ENCODE measurements at places on chromosomes 1 and 21.
A peak's percentile ranks its signal among the peaks of the same experiment; 100 is the strongest.

DNA sequence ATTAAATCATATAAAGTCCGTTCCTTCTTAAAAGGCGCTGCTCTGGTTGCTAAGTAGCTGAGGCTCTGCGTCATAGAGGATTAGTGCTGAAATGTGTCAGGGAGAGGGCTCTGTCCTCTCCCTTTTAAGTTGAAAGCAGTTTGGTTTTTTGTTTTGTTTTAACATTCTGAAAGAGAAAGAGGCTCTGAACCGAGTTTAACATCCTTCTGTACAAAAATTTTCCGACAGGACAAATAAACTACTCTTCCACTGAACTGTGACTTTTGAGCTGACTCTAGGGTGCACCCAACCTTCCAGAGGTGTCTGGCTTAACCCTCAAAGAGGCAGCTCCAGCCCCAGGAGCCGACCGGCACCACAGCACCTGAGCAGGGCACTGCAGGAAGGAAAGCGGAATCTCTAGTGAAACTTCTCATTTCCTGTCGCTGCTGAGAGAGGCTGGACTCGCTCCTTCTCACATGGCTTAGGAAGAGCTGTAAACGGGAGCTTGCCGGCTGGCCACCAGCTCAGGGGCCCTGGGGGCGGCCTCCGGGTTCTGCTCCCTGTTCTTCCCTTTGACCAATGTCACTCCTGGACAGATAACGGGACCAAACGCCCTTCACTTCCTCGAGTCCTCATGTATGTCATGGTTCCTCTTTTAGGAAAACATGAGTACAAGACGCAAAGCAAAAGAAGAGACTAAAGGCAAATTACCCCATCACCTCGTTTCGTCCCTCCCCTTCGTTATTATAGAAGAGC lies 1.2 kb downstream of the VAV3 start:
- peak; percentile 69 for DNase-seq

GRCh38 chr1:53656747-53657530 lies 82.0 kb downstream of the GLIS1 start:
- no peak for DNase-seq

- no peak for DNase-seq
Observed at GRCh38 chr1:110228381-110228780, 18.3 kb downstream of the KCNC4 start.

- DNase-seq = no peak
Observed at GRCh38 chr1:232873931-232874330, 68.7 kb downstream of the MAP10 start.

DNA sequence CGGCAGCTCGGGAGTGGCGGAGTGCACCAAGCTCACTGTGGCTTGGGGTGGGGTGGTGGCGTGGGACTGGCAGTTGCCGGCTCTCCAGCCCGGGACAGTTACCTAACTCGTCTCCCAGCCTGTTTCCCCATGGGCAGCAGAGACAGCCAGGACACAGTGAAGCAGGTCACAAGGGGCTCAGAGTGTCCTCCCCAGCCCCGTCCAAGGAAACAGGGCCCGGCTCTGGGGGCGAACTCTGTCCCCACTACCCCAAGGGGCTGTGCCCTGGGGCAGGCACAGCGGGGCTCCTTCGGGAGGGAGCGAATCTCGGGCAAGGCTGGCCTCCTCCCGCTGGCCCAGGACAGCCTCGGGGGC lies 759 bp downstream of the GPR157 start:
- DNase-seq = no peak

DNA sequence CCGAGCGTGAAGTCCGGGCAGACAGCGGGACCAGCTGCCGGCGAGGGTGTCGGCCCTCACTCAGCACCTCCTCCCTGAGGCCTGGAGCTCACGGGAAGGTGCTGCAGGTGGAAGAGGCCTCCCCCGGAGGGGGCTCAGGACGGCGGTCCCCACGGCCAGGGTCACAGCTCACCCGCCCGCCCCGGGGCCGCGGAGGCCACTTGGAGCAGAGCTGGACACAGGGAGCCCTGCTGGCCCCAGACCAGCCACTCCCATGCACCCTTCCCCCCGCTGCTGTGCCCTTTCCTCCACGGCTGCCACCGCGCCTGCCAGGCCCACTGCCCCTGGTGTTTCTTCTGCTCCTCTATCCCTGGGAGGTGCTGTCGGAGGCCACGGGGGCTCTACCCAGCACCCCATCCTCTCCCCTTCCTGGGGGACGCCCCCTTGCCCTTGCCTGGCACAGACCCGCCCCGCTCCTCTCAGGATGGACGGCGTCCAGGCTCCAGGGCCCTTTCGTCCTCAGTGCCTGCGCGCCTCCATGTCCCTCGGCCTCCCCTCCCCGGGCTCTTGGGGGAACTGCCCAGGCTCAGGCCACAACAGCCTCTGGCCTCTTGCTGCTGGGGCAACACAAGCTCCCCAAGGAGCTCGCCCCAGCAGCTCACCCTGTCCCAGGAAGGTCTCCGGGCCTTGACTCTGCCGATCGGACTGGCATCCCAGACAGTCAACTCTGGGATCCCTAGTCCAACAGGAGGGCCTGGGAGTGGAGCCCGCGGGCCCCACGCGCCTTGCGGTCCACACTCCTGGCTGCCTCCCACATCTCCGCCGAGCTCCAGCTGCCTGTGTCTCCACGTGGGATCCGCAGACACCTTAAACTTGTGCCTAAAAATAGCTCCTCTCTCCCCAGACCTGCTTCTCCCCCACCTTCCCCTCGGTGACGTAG lies 4.1 kb downstream of the TMEM240 start:
- no peak for DNase-seq

DNA sequence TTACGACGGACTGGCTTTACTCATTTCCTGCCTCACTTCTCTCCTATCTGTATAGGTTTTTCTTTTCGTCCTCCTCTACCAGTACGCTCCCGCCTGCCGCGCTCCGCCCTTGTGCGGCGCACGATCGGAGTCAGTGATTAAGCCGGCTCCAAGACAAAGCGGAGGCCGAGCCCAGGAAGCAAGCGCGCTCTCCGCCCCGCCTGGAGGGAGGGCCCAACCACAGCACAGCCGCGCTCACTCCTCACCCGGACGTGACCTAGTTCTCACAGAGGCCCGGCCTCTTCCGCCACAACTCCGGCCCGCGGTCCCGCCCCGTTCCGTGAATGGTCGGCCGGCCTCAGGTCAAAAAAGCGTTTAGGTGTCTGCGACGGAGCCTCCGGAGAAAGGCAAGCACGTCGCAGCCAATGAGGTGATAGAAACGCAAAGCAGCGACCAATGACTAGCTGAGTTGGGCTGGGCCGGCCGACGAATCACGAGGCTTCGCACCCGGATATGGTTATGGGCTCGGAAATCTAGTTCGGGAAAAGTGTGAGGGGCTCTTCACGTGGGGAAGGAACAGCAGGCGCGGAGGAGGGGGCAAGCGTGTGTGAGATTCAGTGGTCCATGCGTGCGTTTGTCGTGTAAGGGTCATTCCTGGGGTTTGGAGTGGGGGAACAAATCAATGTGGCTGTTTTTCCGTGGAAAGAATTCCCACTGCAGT lies at the start of gene METTL13:
TSS of gene METTL13 (plus strand) at position 485 of the 700 bp plus-strand sequence. CDS start 308 bp downstream, outside the sequence.
- DNase-seq = peak; percentile 98

GRCh38 chr1:41882068-41882477 lies 36.6 kb downstream of the HIVEP3 start:
- peak; percentile 97 for DNase-seq

- no peak for DNase-seq
Observed at GRCh38 chr1:204992201-204992997, 50.6 kb upstream of the CNTN2 start.

DNA sequence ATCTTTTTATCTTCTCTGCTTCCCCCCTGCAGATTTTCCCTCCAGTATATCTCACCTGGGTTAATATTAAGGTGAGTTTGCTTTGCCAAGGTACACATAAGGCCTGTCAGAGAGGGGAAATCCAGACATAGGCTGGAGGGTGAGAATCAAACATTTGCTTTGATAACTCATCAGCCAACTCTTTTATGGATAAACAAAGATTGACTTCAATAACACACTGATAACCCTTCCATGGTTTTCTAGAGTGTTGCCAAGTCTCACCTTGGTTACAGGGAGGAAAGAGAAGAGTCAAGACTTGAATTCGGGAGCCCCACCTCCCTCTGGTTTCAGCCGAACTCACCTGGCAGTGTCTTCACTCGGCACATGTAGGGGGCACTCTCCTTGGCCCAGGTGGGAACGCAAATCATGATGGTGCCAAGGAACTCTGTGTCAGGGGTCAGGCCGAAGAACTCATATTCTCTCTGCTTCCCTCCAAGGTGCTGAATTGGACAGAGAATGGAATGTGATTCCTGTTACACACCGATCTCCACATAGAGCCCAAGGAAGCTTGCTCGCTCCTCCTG lies 15.1 kb downstream of the IL22RA1 start:
- no peak for DNase-seq

DNA sequence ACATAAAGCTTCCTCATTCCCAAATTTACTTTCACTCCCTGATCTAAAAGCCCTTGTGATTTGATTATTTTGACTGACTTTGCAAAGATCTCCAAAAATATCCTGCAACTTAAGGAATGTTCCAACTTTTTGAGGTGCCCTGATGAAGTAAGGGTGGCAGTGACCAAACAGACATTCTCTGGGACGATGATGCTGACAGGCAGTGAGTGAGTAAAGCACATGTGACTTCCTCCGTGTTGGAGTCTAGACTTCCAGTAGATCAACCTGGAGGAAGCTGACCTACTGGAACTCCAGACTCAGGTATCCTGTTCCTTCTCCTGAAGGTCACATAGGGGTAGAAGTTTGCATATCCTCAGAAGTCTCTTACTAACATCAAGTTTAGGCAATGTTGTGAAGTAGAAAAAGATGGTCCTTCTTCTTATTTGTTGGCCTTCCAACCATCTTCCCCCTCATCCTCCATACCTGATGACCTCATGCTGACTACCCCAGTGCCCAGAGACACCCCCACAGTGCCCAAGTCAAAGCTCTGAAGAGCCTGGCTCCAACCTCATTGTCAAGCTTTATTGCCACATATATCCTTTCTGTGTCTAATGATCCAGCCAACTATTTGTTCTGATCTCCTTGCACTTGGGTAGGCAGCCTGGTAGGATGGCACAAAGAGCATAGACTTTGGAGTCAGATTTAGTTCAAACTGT lies 16.0 kb downstream of the TNFSF4 start:
- DNase-seq = no peak

- no peak for DNase-seq
Observed at GRCh38 chr1:238960071-238960470, 426.3 kb upstream of the CHRM3 start.

- no peak for DNase-seq
Observed at GRCh38 chr1:25504706-25505595, 38.5 kb upstream of the LDLRAP1 start.

- no peak for DNase-seq
Observed at GRCh38 chr1:206832352-206832880, 33.0 kb upstream of the IL20 start.

GRCh38 chr1:9615316-9616063 lies 26.8 kb downstream of the TMEM201 start:
- DNase-seq = peak; percentile 45

All from Jurkat, Clone E6-1 (cell line).